ENCODE measurements at places on chromosomes 1 and 21.
A peak's percentile ranks its signal among the peaks of the same experiment; 100 is the strongest.

- no peak for DNase-seq
Observed at GRCh38 chr1:193609592-193609991, 423.2 kb upstream of the B3GALT2 start.

GRCh38 chr21:40567501-40567900 lies 279.5 kb downstream of the DSCAM start:
- DNase-seq: no peak

GRCh38 chr1:203440771-203441170 lies 34.8 kb upstream of the PRELP start:
- no peak for DNase-seq

DNA sequence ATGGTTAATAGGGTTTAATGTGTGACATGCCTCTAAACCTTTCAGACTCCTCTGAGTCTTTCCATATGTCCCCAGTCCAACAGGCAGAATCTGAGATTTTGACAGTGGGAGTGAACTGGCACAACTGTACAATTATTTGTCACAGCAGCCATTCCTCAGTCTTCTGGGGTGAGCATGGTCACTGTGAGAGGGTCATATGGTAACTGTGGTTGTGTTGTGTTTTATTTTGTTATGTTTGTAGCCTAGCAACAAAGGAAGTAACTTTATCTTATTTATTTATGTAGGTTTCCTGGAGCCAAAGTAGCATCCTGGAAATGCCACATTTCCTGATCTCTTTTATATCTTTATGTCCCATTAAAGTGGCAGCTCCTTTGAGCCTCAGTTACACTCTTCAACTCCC lies 1067.9 kb downstream of the TTLL7 start:
- DNase-seq: no peak

- DNase-seq: no peak
Observed at GRCh38 chr1:200524092-200524491, 96.5 kb downstream of the KIF14 start.

GRCh38 chr1:56376188-56376984 lies 203.0 kb downstream of the PLPP3 start:
- DNase-seq: no peak

- DNase-seq: no peak
Observed at GRCh38 chr1:25906644-25907300, 553 bp upstream of the STMN1 start.

- peak; percentile 49 for DNase-seq
Observed at GRCh38 chr1:184075055-184076029, 23.8 kb downstream of the TSEN15 start.

DNA sequence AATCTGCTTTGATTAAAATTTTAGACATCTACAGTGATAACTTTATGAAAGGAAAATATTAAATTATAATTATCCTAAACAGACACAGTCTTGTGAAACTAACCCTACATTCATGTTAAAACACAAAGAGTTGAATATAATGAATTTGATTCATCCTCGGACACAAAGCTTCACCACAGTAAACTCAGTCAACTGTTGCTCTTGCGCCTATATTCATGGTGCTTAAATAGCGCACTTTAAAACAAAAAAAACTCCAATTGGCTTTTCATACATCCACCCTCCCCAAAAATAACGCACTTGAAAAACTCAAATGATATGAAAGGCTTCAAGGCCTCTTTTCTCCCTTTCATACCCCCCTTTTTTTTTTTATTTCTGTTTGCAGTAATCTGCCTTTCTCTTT lies 260.3 kb downstream of the FAF1 start:
- no peak for DNase-seq

DNA sequence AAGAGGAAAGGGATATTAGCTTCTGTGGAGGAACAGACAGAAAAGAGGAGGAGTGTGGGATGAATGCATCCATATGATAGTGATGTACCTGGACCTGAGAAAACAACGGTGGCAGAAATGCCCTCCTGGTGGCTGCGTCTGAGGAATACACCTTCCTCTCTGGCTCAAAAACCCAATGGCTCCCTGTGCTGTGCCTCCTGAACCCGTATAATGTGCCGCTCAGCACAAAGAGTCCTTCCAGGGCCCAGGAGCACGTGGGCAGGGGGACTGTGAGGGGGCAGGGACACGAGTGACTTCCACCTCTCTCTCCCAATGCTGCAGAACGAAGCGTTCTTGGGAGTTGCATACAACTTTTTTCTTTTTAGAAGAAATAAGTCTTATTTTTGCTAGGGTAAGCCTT lies 31.2 kb downstream of the IRF2BP2 start:
- no peak for DNase-seq

DNA sequence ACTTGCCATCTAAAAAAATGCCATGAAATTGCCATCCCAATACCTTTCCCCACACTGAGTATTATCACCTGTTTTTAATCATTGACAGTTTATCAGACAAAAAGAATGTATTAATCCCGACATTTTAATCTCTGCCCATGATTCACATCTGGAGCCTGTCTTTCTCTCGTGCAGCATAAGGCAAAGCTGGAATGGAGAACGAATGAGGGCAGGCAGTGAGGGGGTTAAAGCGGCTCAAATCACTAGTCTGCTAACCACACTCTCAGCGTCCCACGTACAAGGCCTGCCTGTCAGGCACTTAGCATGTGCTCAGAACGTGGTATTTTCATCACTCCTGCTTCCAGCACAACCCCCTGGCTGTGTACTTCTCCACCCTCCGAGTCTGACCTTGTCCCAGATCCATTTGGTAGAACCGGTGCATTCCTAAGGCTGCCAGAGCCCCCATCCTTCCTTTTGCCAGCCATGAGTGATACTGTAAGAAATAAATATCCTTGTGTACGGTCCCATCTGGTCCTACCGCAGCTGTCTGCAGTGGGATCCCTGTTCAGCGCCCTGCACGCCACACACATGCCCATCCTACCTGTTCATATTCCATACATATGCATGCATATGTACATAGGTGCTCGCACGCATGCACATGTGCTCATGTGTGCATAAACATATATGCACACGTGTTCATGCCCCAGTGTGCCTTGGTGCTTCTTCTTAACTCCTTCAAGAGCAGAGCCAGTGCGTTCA lies 34.6 kb upstream of the FHAD1 start:
- DNase-seq: no peak

All from CD4-positive, alpha-beta T cell treated with Interleukin-4 for 4 hours (primary cell).